ENCODE measurements at places on chromosomes 11 and 22.

DNA sequence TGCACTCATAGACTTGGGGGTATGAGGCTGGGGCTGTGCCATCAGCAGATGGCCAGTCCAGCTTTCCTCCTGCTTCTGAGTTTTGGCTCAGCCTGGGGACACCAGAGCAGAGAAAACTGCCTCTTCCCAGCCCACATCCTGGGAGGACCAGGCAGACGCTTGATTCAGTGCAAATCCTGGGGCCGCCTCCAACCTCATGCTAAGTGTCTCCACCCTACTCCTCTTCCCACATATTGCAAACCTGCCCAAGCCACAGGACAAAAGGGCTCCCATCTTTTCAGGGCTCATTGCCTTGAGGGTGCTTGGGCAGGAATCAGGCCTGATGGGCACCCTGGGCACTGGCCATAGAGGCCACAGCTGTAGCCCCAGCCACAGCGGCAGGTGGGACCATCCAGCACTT is 79.7 kb upstream of the SHANK2 start:
- no peak for DNase-seq

DNA sequence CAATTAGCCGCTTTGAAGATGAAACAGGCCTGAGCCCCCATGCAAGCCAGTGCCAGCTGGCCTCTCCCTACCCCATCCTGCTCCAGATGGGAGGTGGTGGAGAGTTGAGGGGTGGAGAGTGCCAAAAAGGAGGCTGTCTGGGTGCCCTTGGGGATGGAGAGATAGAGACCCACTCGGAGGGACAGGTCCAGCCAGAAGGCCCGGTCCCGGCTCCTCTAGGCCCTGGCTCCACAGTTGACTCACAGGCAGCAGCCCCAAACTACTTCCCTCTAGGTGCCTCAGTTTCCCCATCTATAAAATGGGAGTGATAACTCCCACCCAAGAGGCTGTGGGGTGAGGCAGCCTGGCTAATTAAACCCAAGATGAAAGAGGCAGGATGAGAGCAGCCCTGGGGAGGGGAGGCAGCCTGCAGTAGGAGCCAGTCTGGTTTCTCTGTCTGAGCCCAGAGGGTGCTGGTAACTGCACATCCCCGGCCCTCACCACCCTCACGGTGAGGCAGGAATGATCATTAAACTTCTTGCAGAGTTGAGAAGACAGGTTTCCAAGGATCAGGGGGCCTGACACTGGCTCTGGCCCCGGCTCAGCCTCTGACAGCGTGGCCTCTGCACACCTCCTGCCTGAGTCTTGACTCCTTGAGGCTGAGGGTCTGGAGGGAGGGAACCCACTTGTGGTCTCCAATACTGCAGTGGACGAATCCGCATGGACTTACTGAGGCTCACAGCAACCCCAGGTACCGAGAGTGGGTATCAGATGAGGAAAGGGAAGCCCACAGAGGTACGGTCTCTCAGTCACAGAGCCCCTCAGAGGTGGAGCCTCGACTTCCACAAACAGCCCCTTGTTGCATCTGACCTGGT is 1.4 kb upstream of the AP5B1 start:
- no peak for DNase-seq

- no peak for DNase-seq
Observed at GRCh38 chr11:113193946-113194345, 120.4 kb upstream of the TTC12 start.

DNA sequence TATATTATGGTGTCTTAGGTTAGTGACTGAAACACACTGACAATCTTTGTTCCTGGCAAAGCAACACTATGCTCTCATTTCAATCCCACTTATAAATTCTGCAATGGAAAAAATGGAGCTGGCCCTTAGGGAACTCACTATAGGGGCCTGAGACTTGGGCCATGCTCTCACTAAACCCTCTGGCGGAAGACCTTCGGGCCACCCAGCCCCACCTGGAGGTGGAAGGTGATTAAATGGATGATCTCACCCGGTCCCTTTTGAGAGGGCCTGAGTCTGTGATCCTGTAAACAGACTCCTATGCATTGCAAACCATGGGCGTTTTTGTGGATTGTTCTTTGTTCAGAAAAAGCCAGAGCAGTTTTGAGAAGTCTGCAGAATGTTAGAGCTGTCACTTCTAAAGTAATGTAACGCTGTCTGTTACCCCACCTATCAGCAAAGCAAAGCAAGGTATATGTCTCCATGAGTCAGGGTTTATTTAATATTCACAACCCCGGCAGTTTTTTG is 17.0 kb upstream of the CDON start:
- DNase-seq, result no peak

DNA sequence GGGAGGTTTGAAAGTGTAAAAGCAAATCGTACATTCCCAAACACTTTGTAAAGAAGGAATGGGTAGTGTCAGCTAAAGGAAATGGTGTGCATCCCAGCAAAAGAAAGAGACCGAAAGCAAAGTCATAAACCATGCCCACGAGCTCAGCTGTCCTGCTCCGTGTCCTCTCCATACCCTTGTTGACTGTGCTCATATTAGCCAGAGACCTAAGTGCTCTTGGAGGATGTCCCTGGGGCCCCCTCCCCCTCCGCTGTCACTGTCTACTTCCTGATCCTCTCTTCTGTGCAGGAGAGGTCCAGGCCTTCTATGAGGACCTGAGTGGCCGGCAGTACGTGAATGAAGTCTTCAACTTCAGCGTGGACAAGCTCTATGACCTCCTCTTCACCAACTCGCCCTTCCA is 46.1 kb downstream of the SCN3B start:
- DNase-seq, result no peak

DNA sequence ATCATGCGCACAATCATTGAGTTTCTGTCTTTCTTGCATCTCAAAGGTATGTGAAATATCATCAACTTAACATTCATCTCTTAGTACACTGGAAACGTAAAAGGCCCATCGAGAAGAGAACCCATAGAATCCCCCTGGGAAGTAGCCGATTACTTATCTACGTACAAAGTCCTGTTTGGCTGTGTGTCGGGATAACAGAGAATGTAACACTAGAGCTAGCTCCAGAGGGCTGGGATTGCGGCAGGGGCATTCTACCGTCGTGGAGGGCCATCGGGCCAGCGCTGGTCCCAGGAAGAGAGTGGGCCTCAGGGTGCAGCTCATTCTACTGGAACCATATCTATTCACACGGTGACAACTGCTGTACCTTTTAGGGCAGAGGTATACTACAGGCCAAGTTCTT is 4.5 kb downstream of the GAL start:
- DNase-seq, result no peak

DNA sequence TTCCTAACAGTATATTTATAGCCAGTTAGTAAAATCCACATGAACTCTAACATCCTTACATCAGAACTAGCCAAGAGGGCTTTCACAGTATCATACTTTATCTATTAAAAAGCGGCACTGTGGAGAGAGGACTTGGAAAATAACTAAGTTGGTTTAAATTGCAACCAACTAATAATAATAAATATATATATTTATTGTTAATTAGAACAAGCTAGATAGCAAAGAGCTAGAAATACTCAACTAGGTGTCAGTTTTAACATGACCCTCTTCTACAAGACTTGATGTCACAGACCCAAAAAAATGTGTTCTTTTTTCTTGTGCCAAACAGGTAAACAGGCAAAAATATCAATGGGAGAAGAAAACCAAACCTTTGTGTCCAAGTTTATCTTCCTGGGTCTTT is at the start of gene OR2D3:
TSS of gene OR2D3 (plus strand) at position 301 of the 400 bp plus-strand sequence. CDS start at position 301, 0 bp downstream.
- no peak for DNase-seq

DNA sequence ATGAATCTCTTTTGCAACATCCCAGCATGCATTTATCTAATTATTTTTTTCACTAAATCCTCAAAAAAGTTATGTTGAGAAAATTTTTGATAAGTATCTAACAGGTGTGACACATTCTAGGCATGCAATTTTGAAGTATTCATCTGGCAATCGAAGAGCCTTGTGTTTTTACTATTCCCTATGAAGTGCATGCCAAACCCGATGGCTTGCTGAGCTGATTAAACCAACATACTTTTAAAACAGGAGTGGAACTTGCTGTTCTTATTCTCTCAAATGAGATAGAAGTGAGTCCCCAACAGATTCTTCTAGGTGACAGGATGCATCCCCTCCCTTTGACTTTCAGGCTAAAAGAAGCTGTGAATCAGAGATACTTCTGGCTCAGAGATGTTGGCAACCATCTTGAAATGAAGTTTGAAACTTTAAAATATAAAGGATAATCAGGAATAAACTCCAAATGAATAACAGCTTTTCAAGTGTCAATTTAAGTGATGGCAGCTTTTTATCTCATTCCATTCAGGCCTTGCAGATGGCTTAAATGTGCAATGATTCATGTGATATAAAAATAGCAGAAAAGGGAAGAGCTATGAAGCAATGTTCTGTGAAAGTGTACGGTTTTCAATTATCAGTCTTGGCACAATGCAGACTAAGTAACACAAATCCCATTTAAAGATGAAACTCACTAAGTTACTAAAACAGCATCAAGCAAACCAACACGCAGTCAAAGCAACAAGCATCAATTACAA is 67.7 kb downstream of the APOL5 start:
- DNase-seq, result no peak

All from hematopoietic multipotent progenitor cell treated with erythropoietin and hydrocortisone succinate and interleukin-3 and kit ligand, for 15 days (in vitro differentiated cells).